ENCODE measurements at places on chromosomes 1 and 21.

GRCh38 chr1:168216171-168216570, 9.6 kb upstream of the SFT2D2 start:
- DNase-seq = no peak

DNA sequence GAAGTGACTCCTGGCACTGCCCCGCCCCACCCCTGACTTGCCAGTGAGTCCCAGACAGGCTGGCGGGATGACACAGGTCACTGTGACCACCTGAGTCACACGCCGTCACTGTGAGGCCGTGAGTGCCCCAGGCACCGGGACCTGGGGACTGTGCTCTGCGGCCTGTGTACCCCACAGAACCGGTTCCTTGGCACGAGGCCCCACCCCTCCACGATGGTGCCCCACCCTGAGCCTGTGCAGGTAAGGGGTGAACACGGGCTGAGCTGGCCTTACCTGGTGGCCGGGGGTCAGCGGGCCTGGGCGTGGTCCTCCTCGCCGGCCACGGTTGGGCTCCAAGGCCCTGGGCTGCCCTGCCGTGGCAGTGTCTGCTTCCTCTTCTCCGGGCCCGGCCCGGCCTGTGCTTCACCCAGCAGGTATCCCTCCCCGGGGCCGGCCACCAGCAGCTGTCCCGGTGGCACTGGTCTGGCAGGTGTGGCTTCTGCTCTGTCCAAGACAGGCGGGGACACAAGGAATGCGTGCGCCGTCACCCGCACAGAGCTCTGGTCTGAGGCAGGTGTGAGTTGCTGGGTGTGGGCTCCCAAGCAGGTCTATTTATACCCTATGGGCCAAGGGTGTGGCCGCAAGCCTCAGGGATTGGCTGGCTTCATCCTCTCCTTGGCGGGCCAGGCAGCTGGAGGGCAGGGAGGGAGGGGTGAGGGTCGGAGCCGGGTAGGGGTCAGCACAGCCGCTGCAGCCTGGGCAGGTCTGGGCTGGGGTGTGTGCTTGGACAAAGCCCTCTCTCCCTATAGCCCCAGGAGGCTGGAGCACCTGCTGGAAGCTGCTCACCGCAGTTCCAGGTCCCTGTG, at the start of gene RNF223:
Gene RNF223, minus strand, starts transcription at position 564 of the 845 bp plus-strand sequence. CDS start 1,740 bp downstream, outside the sequence.
- DNase-seq = no peak

DNA sequence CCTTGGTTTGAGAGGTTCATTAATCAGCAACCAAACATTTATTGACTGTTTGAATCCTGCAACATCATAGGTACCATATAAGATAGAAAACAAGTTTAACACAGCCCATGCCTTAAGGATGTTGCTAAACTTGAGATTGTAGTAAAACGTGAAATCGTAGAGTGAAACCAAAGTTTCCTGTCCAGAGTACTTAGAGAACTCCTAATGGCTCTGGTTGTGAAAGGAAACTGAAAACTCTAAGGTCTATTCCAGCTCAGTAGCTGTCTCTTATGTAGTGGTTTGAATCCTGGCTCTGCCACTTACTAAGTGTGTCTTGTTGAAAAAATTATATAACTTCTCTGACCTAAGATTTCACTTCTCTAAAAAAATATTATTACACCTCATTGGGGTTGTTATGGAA, 310.9 kb downstream of the NTNG1 start:
- DNase-seq = no peak

DNA sequence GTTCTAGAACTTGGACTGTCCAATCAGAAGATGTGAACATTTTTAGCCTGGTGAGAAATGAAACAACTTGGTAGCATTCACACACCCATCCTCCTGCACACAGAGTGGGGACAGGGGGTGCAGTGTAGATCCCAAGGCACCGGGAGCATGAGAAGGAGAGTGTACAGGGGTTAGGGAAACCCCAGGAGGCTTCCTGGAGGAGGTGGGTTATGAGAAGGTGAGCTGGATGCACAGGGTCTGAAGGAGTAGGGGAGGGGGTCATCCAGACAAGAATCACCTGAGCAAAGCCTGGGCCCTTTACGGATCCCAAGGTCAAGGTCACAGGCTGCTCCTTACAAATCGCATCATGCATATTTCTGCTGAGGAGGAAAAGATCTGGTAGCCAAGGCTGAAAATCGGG, 117.5 kb upstream of the TMPRSS2 start:
- no peak for DNase-seq

- no peak for DNase-seq
Measured at GRCh38 chr21:17422931-17423330, 89.9 kb upstream of the CXADR start.

DNA sequence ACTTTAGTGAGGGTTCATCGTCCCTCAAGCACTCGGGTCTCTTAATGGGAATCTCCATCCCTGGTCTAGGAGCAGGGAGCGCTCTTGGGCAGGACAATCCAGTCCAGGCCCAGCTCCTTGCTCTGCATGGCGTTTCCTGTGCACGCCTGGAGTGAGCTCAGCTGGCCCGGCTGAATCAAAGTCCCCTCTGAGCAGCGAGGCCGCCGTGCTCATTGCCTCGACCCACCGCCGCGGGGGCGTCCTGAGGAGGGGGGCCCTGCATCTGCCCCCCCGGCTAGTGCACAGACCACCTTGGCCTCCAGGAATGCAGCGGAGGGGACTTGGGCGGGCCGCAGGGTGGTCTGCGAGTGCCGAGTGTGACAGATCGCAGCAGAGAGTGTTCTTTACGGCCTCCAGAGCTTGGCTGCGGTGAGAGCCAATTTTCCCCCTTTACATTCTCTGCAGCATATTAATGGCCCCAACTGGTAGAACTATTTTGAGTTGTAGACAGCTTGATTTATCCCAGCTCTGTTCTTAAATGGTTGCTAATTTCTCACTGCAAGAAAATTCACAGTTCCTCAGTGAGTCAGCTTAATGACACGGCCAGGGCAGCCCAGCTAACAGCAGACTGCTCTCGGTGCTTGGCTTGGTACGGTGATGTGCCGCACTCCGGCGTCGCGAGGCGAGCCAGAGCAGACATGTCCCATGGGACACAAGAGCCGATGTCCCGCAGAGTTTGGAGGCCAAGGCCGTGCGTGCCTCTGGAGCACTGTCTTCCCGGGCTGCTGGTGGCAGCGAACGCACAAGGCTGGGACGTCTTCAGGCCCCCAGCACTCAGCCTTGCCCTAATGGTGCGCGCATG, 39.8 kb downstream of the SNAP47 start:
- DNase-seq = no peak

DNA sequence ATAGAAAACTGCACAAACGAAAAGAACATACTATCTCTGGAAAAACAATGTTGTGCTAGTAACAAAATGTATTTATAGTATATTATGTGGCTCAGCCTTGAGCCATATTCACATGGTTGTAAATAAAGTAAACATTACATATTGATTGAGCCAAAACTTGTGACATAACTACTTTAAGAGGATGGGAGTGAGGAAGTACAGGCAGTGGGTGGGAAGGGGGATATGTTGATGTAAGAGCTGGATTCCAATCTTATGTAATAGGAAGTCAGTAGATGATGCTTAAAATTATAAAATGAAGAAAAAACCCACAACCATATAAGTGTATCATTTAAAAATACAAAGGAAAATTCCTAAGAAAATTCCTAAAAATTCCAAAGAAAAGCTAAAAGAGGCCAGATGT, 42.7 kb downstream of the RHOU start:
- DNase-seq = no peak

DNA sequence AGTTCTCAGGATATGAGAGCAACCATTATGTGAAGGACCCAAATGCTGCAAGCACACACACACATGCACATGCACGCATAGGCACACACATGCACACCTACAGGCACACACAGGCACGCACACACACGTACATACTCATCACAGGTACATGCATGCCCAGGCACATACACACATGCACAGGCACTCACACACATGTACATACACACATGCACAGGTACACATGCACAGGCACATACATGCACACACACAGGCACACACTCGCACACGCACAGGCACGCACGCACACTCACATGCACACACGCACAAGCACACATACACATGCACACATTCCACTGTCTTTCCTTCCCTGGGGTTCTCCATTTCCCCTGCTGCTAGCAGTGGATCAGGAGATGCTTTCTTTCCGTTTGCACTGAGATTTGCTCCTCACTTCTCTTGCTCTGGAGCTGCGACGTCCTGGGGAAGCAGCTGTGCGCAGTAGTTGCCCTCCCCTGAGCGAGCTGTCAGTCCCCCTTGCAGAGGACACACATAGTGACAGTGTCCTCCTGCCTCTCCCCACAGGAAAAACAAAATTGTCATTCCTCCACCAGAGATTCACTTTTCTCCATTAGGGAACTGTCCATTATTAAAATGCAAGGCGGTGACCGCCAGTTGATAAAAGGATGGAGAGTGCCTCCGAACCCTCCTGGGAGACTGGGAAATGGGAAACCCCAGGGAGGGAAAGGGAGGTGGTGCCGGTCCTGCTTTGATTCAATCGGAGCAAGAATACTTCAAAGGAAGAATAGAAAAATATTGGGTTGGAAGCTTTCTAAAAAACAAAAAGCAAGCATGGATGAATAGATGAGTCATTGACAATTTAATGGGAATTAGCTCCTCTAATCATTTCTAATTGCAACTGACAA, 69.5 kb downstream of the WDR4 start:
- DNase-seq = no peak

- DNase-seq = no peak
Measured at GRCh38 chr1:228825840-228826484, 90.7 kb downstream of the RHOU start.

DNA sequence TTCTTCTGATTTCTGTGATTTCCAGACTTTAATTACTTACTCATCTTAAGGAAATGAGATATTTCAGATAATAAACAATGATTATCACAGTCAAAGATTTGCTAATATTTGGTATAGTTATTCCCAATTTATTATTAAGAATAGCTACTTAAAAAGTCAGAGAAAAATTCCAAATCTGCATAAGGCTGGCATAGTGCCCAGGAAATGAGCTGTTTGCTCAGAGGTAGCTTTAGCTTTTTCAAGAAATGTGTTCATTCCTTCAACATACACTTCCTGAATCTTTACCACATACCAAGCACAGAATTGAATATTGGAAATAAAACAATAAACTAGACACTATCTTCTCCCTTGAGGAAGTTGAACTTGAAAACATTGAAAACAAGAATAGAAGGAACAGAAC, 44.3 kb upstream of the KCNK1 start:
- no peak for DNase-seq

DNA sequence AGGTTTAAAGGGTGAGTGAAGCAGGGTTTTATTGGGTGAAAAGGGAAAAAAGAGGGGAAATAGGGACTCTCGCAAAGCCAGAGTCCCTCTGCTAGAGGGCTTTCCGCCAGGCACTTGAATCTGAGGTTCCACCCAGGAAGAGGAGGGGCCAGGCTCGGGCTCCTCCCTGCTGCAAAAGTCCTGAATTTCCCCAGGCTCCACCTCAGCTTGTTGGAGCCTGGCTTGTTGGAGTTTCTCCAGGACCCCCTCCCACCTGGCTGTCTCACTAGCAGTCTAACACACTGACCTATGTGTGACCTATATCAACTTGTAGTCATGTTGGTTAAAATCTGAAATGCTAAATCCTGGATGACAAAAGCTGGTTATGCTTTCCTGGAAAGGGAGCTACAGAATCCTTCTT, 25.5 kb downstream of the GBP2 start:
- DNase-seq = no peak

- no peak for DNase-seq
Measured at GRCh38 chr1:2353551-2354438, 37.6 kb downstream of the MORN1 start.

DNA sequence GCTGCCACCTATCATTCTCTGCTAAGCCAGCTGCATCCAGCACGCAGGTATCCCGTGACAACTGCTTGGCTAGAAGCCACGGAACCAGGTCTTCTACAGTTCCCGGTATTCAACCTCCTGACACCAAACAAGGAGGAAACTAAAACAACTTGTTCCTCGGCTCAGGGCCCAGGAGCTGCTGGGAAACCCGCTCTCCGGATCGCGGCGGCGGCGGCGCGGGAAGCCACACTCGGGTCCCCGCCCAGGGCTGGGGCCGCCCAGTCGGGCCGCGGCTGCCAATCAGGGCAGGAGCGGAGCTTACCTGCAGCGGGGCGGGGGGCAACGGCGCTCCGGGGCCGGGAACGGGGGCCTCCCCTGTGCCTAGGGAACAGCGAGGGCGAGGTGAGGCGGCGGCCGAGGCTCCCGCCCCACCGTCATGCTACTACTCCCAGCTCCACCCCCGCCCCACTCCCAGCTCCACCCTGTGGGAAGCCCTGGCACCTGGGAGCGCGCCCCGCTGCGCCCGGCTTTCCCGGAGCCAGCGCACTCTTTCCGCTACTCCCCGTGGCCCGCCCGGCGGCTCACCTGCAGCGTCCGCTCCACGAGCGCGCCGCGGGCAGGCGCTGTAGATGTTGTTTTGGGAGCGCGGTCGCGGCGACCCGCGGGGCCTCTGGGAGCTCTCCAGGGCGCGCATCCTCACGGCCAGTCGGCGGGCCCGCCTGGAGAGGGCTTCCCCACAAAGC, 12.1 kb downstream of the IL24 start:
- DNase-seq = no peak

GRCh38 chr1:184752656-184753055, 2.0 kb downstream of the EDEM3 start:
- no peak for DNase-seq

DNA sequence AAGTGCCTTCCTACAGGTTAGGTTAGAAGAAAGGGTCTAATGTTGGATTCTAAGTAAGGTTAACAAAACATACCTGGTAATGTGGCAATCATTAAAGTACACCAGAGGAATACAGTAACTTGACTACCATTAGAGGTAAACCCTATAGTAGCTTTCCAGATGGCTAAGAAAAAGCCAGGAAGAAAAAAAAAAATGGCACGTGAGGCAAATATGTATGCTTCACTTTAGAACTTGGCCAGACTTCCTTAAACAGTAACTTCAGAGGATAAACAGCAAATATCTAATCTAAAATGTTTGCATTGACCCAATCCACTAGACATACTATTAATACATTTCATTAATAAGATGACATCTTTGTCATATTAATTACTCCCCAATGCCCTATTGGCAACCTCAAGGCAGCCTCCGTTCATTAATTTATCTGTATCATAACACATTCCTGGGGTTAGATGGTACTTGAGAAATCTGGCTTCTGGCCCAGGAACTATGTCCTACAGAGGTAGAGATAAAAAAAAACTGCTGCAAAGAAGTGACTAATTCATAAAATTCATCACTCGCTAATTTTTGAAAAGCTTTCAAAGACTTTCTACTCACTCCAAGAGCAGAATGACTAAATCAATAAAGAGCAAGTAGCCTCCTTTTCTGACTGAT, 5.8 kb downstream of the DCAF8 start:
- DNase-seq = no peak
